Urothelium cell line (cell line): ENCODE measurements at places on chromosomes 13 and 19.

DNA sequence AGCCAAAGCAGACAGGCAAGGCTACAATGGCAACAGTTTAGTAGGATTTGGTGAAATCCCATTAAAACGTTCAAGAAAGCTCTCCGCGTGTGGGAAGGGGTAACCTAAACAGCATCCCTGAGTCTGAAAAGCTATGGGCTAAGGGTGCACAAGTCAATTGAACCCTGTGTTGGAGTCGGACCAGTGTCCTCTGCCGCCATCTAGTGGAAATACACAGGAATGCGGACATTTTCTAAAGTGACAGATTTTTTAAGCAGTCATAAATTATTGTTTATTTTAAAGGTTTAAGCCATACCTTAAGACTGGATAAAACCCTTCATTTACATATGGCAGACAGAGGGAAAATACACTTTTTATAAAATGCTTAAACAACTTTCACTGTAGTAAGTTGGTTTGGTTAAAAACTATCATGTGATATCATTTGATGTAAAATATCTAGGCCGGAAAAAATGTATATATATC, 26.5 kb upstream of the LSM14A start:
- DNase-seq: peak; percentile 64

- DNase-seq: no peak
These were observed 523.4 kb downstream of the FGF9 start for GRCh38 chr13:22194106-22194805.

DNA sequence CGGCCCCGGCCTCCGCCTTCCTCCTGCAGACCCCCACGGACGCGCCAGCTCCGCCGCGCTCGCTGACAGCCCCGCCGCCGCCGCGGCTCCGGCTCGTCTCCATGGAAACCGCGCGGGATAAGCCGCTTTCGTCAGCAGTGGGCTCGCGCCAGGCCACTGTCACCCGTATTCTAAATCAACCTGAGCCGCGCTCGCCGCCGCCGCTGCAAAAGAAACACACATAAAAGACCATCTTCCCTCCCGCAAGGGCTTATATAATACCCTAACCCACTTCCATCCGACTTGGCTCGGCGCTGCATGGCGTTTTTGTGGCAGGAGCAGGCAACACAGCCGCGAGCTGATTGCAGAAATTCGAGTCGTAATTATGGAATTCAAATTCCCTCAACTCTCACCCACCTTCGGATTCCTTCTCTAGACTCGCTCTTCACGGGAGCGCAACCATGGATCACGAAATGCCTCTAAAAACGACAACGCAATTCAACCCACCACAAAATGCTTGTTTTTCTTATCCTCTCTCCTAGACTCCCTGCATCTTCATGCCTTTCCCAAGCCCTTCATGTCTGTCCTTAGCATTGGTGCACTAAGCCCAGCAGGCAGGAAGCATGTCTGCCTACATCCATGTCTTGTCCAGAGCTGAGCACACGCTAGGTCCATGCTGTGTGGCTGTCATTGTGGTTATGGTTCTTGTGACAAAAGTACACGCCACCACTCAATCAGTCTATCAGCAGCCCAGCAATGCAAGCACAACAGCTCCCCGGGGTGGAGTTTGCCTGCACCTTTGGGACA, at the start of gene AMER2:
Gene AMER2, minus strand, starts transcription at position 772 of the 786 bp plus-strand sequence. Its CDS starts 669 bp downstream, at position 103.
- DNase-seq: peak; percentile 54

DNA sequence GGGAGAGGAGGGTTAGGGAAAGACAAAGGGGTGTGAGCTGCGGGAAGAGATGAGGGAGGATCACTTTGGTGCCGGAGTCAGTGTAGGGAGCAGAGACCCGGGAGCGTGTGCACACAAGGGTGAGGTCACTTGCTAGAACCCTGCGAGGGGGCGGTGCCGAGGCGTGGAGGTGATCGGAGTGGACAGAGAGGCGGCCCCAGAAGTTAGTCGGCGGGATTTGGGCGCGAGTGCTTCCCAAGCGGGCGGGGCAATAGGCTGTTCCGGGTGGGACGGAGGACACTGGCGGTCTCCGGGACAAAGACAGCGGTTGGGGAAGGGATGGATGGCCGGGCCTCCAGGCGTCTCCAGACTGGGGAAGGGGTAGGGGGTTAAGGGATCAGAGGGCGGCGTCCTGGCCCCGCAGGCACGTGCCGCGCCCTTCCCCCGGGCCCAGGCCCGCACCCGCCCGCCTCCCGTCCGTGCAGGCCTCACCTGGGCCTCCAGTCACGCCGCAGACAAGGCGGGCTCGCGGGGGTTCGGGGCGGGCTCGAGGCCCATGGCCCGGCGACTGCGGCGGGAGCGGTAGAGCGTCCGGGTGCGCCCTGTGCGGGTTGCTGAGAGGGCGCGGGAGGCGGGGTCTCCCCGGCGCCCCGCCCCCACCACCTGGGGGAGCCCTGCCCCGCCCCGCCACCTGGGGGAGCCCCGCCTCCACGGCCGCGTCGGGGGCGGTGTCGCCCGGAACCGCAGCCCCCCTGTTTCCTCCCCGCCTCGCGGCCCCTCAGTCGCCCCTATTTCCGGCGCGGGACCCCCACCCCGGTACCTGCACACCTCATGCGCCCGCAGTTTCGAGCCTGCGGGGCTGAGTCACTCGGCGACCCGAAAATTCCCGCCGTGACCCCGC, at the start of gene LPAR2:
Gene LPAR2, minus strand, starts transcription at position 600 of the 880 bp plus-strand sequence. CDS start 945 bp downstream, outside the sequence.
- no peak for DNase-seq

DNA sequence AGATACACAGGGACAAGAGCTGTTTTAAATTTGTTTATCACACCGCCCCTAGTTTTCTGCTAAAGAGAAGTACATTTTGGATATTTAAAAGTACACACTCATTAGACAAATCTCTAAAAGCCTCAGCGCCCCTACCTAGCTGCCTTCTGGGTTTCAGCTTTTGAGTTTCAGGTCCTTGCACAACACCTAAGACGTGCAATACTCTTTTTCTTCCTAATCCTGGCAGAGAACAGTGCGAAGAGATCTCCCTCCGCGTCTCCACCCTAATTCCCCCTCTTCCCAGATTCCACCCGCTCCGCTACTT, 421 bp upstream of the KLF5 start:
- no peak for DNase-seq

GRCh38 chr19:23310729-23311211, 60.6 kb upstream of the ZNF724 start:
- no peak for DNase-seq

- no peak for DNase-seq
These were observed 5.5 kb upstream of the ZNF175 start for GRCh38 chr19:51565583-51565982.

- DNase-seq: no peak
These were observed 9.0 kb upstream of the CD70 start for GRCh38 chr19:6599866-6600454.

DNA sequence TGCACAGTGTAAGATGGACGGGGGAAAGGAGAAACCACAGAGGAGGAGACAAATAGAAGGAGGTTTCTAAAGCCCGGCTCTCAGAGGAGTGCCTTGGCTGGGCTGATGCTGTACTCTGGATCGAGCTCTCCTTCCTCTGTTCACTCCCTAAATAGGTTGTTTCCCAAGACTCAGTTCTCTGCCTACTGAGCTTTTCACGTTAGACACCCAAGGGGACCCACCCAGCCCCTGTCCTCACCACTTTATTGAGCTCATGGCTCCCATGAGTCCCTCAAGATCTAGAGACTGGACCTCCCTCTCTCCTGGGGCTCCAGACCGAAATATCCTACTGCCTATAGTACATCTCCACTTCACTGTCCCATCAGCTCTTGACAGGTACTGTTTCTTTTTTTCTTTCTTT, 38.1 kb upstream of the GPR183 start:
- DNase-seq: no peak

- peak; percentile 17 for DNase-seq
These were observed 533 bp downstream of the TNFSF9 start for GRCh38 chr19:6531163-6531955.

- no peak for DNase-seq
These were observed 17.1 kb downstream of the COL4A2 start for GRCh38 chr13:110324026-110324749.

GRCh38 chr13:40996426-40997092, 22.6 kb downstream of the ELF1 start:
- no peak for DNase-seq
